Uterus (tissue), 4 donors: ENCODE measurements at places on chromosomes 5 and 9.

DNA sequence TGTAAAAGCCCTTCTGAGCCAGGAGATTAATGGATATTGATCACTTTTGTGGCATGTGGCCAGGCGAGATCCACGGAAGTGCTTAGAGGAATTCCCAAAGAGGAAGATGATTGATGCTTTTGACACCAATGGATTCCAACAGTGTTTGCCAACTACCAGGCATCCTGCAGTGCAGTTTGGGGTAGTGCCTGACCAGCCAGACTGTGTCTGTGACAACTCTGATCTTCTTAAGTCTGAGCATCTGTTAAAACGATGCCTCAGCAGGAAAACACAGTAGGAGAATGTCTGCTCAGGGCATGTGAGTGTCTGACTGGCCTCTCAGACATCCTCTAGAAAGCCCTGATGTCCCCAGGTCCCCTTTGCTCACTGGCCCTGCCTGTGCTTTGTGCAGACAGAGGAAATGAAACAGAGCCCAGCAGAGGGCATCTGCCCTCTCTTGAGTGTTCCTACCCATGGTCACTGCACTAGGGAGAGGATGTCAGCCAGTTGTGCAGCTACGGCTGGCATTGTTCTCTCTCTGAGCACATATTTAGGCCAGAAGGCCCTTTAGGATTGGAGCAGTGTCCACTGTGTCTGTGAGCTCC, 57.0 kb downstream of the TRPC7 start:
- no peak for DNase-seq

- no peak for DNase-seq
Measured at GRCh38 chr9:77474936-77475335, 173.2 kb downstream of the GNA14 start.

DNA sequence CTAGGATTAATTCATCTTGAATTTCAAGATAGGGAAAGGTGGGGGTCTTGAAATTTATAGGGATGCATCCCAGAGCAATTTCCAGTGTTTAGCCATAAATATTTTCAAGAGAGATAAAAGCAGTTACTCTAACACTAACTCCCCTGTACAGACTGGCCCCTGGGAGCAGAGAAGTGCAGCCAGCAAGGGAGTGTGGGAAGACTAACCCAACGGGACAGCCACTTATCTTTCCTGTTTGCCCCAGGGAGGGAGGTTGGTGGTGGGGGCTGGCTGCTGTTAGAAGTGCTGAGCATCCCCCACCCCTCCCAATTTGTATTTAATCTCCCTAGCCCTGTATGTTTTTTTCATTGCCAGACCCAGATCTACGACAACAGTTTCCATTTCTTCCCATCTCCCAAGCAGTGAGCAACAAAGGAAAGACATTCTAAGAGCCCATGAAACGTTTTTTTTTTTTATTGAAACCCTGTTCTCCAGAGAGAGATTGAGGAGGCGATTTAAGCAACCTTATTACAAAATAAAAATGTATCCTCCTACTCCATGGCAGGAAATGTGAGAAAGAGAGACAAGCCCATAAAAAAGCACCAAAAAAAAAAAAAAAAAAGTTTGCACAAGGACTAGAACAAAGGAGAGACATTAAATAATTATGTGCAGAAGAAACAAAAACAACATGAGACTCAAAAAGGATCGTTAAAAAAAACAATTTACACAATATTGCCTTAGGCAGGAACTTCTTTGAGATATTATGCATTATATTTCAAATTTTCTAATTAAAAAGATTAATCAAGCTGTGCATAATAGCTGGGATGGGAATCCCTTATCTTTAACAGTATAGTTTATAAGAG, 343.4 kb downstream of the ARHGEF28 start:
- no peak for DNase-seq

DNA sequence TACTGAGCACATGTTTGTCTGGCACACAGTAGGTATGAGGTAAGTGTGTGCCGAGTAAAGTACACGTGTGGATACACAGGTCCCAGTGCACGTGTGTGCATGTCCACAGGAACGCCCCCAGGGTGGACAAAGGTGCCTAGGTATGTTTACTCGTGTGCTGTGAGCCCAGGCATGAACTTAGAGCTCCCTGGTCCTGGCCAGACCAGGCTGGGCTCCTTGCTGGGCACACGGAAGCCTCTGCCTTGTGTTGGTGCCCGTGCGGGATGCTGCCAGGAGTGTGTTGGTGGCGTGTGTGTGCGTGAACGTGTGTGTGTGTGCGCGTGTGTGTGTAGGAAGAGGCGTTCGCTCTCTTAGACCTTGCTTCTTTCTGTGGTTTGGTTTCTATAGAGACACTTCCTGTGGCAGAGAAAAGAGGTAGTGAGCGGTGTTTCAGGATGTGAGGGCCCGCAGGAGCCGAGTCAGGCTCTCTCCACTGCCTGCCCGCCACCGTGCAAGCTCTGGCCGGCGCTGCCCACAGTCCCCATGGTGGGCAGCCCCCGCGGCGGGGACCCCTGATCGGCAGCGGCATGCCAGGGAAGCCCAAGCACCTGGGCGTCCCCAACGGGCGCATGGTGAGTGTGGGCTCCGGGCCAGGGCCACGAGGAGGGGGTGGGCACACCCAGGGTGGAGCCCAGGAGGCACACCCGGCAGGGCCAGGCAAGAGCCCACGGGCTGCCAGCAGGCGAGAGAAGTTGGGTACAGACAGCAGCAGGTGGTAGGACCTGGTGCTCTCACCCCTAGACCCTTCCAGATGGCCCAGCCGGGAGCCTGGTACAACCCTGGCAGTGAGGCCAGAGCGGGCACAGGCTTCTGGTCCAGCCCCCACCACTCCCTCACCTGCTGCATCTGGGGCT, at the start of gene RGS14:
TSS of gene RGS14 (plus strand) at position 466 of the 893 bp plus-strand sequence. CDS start at position 567, 101 bp downstream.
- DNase-seq: no peak

DNA sequence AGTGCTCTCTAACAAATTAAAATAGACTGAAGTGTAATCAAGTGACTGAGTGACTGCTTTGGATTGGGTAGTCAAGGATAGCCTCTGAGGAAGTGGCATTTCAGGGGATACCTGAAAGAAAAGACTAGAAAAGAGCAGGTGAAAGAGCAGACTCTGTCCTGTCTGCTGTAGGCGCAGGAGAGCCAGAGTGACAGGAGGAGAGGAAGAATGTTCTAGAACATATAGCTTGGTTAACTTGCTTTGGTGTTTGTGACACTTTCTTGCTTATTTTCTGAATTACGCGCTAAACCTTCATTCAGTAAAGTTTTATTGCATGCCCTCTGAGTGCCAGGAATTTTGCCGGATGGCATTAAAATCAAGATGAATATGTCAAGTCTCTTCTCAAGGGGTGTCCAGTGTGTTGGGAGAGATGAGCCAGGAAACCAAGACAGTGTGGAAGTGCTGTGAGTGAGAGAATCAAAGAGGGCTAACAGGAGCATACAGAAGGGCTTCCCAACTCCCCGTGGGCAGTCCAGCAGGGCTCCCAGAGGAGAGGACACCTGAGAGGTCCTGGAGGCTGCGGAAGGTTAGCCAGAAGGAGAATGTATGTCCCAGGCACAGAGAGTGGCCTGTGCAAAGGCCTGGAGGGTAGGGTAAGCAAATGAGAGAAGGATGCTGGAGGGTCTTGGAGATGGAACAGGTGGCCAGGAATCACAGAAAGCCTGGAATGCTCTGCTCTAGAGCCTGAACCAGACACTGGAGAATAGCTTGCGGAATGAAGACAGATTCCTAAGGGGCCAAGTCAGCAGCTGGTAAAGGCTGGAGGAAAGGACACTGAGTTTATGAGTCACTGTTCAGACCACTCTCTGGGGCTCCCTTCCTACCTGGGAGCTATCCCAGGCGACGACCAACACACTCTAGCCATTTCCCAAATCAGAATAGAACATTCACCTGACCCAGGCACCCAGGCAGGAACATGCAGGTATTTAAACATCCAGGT, 59.3 kb downstream of the SLC22A5 start:
- no peak for DNase-seq
